ENCODE measurements at places on chromosomes 2 and 18.

DNA sequence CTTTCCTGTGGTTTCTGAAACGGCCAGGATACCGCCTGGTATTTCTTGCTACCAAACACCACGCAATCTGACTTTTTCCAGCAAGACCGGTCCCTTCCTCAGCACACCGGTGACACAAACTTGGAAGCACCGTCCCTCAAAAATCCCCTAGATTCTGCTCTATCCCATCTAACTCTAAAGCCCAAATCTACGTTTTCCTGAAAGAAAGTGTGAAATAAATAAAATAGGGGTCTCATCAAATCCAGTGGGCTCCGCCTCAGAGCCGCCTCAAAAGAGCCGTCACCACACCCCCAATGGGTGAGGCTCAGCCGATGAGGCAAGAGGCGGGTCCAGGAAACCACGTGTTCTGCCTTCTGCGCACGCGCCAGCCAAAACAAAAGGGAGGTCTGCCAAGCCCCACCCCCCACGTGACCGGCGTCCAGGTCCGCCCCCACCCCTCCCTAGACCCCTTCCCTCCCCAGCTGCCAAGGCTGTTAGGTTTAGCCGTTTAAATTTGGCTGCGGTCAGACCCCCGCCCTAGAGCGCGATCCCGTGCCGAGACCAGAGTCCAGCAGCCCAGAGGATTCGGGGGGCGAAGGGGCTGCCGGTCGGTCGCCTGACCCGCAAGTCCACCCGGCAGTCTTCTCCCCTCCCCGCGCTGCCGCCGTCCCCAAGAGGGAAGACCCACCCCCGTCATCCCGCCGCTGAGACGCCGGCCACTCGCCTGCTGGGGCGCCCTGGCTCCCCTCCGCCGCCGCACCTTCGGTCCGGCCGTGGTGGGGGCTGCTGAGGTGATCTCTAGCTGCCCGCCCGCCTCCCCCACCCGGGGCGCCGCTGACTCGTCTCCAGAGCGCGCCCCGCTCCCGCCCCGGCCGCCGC is 534 bp downstream of the KANSL1L start:
- peak; percentile 80 for DNase-seq

GRCh38 chr2:113806217-113806913 is 49.9 kb upstream of the SLC35F5 start:
- no peak for DNase-seq

DNA sequence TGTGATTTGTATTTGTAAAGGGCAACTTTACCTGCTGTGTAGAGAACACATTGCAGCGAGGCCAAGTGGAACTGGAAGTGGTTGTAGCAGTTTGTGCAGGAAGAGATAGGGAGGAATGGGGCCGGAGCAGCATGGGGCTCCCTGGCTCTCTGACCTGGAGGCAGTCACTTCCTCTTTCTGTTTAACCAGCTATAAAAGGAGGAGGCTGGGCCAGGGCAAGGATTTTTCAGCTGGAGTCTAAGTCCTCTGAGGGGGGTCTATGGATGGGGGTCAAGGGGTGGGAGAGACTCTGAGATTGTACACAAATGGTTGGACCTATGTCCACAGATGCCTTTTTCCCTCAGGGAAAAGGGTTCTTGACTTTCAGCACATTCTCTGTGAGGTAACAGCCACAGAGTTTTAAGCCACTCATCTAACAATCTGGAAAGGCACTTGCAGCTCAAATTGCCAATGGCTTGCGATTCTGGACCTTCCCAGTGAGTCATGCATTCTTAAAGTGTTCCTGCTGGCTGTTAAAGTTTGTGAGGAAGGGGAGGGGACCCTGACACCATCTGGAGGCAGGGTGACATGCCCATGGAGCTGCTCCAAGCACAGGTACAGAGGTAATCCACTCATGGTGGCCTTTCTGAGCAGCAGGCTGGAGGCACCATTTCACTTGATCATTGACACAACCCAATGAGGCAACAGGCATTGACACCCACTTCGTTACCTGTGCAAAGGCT is 347.0 kb downstream of the CYRIA start:
- DNase-seq: peak; percentile 83

DNA sequence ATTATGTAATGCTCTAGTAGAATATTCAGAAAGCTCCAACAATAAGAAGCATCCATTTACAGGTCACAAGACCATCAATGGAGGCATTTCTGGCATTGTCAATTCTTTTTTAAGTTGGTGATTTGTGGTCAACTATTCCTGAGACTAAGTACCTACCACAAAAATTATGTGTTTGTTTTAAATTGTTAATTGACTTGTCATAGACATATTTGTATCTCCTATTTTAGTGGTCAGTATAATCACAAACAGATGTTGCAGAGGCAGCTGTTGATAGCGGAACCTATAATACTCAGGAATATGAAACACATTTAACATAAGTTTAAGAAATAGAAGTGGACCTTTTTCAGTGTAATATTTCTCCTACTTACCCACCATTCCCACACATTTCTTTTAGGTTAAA is 430.1 kb downstream of the CCDC85A start:
- no peak for DNase-seq

DNA sequence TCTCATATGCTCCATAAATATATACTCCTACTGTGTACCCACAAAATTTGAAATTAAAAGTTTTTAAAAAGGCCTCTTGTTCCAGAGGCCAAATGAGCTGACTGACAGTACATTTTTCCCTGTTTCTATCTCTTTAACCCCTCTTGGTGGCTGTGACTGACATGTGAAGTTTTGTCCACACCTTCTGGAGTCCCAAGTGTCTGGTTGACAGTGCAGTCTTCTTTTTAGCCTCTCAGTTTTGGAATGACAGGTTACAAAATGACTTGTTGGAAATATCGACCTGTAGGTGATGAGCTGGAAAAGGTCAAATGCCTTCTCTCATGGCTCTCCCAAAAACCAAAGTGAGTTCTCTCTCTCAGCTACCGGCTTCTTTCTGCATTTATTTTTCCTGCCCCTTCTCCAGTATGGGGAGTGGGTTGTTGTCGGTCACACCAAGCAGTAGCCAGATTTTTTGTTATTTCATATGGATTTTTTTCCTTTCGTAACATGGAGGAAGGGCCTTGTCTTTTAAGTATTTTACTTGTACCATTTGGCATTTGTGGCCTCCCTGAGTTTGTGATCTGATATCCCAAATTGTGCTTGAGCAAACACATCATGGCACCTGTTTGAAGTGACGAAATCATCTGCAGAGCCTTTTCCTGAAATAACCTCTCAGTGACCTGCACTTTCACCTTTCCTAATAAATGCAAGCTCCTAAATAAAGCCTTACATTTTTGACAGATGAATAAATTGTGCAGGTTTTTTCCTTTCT is 143.9 kb downstream of the ESCO1 start:
- DNase-seq: no peak

GRCh38 chr2:129193961-129194360 is 785.5 kb upstream of the RAB6C start:
- no peak for DNase-seq

- DNase-seq: no peak
Observed at GRCh38 chr18:79720359-79720733, 40.7 kb downstream of the CTDP1 start.

- no peak for DNase-seq
Observed at GRCh38 chr2:186195696-186196095, 290.4 kb upstream of the ZC3H15 start.

- no peak for DNase-seq
Observed at GRCh38 chr2:118294063-118294462, 205.8 kb downstream of the INSIG2 start.

- peak; percentile 49 for DNase-seq
Observed at GRCh38 chr18:74963820-74964446, 245.0 kb downstream of the PTGR3 start.

DNA sequence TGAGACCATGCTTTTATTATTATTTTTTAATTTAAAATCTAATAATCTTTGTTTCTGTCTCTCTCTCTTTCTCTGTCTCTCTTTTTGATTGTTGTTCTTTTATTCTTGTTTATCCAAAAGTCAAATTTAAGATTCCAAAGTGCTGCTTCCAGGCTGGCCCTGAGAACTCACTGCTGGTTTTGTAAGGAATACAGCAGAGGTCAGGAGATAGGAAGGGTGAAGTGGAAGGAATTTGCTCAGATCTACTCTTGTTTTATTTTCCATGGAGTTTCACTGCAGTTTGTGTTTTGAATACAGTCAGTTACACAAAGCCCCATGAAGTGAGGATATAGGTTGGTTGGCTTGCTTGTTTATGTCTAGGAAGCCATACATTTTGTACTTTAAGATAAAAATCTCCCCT is 168.1 kb downstream of the MIB1 start:
- DNase-seq: no peak

DNA sequence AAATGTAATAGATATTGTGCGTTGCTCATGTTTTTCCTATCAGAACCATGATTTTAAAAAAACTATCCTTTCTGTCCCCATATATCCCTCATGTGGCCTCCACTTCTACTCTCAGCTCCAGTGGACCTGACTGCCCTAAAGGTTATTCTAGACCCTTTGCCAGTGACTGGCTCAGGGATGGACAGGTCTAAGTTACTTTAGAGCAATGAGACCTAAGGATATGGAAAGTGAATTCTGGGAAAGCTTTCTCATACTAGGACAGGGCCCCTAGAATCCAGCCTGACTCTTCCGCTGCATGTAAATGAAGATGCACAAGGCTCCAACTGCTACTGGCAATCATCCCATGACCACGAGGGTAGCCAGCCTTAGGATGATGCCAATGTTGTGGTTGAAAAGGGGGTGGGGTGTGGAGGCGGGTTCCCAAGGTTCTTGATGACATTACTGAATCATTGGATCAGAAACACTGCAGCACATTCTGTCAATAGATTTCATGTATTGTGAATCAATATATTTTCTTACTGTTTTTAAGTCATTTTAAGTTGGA is 21.3 kb downstream of the C2orf69 start:
- DNase-seq: no peak

DNA sequence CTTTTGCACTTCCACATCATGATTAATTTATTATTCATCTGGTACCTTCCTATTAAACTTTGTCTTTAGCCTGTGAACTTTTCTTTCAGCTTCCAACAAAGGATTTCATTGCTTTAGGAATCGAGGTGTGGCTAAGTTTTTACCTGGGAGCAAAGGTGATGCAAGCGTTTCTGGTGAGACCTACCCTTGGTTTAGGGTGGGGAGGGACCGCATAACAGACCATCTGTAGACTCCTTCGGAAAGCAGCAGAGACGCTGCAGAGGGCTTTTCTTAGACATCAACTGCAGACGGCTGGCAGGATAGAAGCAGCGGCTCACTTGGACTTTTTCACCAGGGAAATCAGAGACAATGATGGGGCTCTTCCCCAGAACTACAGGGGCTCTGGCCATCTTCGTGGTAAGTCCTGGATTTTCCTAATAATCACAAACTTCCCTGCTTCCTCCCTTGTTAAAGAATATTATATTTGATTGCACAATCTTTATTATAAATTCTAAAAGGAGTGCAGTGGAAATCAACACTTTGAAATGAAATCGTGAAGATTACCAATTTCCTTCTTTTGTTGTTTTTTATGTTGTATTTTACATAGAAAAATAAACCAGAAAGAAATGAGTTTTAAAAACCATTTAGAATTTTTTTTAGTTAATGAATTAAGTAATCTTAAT is at the start of gene DSG3:
TSS of gene DSG3 (plus strand) at position 212 of the 662 bp plus-strand sequence. CDS start at position 349, 137 bp downstream.
- DNase-seq: no peak

- DNase-seq: no peak
Observed at GRCh38 chr2:168529900-168530561, 74.0 kb downstream of the CERS6 start.

DNA sequence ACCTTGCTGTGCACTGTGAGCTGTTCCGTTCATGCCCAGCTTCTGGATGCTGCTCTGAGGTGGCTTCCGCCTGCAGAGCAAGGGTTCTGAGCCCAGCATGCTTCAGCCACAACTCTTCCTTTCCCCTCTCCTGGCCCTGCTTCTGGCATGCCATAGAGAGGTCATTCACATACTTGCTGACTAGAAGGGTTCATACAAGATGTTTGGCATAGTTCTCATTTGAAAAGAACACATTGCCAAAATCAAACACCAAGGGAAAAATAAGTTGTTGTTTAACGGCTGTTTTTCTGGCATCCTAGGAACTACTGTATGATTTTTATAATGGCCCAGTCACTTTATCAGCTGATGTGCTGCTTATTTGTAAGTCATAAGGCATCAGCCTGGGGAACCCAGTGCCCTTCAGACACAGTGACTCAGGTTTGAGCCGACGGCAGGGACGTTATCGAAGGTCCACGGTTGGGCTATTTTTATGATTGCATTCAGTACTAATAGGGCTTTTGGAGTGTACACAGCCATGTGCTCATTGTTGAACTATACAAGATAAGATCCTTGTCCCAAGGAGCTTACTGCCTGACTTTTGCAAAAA is 53.9 kb upstream of the CTAGE1 start:
- DNase-seq: no peak

DNA sequence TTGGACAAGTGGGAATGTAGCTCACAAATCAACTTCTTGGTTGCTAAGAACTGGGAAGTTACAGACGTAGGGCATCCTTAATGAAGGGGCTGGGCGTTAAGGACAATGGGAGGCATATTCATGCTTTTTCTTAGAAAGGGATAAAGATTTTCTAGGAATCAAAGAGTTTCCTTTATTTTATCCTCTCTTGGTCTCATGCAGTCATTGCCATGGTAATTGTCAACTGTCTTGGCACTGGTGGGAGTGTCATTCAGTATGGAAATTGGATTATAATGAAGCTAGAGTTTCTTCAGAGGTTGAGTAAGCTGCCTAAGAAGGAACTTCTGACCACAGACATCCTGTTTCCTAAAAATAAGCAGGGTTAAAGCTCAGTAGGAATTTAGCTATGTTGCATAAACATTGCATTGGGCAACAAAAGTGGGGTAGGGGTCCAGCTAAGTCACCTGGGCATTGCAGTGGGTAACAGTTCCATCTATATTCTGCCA is 114.0 kb downstream of the LYPD6B start:
- DNase-seq: peak; percentile 84

GRCh38 chr2:109247812-109248211 is 118.8 kb downstream of the SH3RF3 start:
- DNase-seq: no peak

DNA sequence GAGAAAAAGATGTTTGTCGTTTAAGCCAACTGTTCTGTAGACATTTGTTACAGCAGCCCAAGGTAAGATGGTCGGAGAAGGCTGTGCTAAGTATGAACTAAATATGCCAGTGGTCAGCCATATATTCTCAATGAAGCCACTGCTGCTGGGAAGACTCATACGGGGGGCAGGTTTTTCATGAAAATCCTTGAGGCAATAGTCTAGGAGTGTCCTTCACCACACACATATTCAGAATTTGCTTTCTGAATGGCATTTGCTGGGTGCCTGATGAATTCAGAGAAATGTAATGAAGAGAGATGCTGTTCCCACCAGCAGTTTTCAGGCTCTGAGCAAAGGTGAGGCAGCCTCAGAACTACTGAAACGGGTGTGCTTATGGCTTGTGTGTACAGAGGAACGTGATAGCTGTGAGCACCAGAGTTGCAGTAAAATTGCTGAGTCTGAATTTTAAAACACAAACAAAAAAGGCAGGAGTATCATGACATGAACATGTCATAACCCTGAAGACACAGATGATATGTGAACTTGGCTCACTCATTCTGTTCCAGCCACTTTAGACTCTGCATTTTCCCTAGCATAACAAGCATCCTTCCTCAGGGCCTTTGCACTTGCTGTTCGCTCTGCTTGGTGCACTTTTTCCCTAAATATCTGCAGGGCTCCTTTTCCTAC is 21.3 kb upstream of the TCF4 start:
- no peak for DNase-seq

- DNase-seq: no peak
Observed at GRCh38 chr18:59878644-59879043, 21.2 kb upstream of the PMAIP1 start.

Data from Kasumi-1 (cell line).